ENCODE measurements at places on chromosomes 12 and 14.
A peak's percentile ranks its signal among the peaks of the same experiment; 100 is the strongest.

DNA sequence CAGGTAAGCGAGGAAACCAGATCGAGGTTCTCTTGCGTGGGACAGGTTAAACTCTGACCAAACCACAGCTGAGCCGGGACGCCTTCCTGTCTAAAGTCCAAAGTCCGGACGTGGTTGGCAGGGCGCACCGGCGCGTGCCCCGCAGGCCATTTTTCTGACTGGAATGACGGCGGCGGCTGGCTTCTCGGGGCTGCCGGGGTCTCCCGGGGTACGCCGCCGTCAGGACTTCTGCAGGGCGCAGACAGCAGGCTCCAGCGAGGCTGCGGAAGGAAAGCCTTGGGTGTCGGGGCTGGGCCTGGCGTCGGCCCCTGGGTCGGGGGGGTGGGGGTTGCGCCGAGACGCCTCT is 32.8 kb downstream of the MIA2 start:
- no peak for DNase-seq

GRCh38 chr12:1324099-1324498 is 270.3 kb downstream of the FBXL14 start:
- DNase-seq = no peak

DNA sequence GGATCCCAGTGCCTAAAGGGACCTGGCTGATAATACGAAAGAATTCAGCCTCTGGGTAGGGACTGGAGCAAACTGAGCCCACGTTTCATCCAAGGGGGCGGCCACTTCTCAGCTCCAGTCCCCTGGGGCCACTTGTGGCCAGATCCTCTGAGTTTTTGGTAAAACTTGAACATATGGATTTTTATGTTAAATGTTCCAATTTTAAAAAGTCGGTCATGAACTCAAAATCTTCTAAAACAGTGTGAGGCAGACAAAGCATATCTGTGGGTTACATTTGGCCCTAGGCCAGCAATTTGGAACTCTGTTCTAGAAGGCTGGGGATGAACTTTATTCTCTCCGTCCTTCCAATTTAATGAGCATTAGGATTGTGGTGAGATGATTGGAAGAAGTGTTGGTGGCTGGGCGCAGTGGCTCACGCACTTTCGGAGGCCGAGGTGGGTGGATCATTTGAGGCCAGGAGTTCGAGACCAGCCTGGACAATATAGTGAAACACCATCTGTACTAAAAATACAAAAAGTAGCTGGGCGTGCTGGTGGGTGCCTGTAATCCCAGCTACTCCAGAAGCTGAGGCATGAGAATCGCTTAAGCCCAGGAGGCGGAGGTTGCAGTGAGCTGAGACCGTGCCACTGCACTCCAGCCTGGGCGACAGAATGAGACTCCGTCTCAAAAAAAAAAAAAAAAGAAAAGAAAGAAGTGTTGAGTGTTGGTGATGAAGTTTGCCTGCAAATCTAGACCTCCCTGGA is 3.0 kb upstream of the PPP1CC start:
- no peak for DNase-seq

DNA sequence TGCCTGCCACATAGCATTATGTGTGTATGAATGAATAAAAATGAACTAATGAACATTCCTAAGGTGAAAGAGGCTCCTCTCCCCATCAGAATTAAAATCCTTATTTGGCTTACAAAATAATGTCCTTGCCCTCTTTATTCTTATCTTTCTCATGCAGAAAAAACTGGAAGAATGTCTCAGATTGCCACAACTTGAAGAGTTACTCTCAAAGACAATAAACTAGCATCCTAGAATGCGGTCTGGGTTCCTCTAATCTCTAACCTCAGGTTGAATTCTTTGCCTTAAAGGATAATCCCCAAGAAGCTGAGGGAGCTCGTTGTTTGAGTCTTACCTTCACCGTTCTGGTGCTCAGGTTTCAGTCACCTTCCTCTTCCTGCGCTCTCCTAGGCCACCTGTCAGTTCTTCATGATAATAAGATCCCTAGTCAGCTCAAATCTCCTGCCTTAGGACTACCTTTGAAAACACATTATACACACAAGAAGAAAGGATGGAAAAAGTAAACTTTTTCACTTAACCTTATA is 147.1 kb downstream of the PHLDA1 start:
- DNase-seq = no peak

DNA sequence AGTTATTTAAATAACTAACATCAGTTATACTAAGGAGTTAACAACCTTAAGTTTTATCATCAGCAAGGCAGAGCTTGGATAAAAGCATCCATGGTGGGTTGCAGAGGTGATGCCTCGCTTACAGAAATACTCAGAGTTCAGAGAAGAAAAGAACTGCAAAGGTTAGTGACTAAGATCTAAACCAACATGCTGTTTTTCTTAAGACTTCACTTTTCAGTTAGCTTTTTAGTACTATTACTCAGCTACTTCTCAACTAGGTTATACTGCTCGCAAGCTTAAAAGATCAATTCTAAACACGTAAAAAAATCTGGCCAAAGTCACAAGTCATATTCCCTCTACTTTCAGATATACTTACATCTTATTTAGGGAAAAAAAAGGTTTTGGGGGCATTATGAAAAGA is 2.8 kb downstream of the PPP1CC start:
- no peak for DNase-seq

DNA sequence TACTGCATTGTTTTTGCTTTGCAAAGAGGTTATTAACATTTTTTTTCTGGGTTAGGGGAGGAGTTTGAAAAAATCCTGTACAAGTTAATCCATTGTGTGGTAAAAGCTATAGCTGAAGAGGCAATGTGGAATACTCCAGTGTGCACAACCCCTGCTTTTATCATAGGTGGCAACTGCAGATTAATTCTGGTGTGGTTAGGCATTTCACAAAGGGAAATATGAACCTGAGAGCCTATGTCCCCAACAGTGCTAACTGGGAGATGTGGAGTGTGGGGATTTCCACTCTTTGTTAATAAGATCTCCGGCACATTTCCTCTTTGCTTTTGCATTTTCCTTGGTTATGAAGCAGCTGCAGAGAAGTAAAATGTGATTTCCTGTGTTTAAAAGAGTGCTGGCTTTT is 33.6 kb downstream of the PRORP start:
- no peak for DNase-seq

- no peak for DNase-seq
These were observed 74.7 kb downstream of the TRIM9 start for GRCh38 chr14:51020024-51020710.

DNA sequence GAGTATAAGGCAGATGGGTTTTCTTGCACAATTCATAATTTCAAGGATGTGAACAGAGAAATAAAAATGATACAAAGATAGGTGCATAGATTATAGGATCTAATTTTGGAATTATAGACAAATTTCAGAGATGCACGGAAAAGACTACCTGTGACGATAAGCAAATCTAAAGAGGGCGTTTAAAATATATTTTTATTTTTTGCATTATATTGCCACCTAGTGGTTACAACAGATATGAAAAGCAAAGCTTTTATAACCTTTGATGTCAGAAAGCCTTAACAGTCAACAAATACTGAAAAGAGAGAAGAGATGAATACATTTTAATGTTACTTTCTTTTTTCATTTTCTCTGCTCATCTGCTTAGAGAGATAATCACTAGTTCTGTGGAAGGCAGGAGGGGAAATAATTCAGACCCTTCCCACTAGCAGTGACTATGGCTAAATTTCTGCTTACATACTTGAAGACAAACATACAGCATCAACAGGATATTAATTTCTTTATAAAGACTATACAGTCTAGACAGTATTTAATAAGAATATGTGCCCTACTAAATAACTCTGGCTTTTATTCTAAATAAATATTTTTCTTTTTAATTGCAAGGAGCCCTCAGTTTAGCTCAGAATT is 46.3 kb downstream of the NTS start:
- DNase-seq = peak; percentile 64

DNA sequence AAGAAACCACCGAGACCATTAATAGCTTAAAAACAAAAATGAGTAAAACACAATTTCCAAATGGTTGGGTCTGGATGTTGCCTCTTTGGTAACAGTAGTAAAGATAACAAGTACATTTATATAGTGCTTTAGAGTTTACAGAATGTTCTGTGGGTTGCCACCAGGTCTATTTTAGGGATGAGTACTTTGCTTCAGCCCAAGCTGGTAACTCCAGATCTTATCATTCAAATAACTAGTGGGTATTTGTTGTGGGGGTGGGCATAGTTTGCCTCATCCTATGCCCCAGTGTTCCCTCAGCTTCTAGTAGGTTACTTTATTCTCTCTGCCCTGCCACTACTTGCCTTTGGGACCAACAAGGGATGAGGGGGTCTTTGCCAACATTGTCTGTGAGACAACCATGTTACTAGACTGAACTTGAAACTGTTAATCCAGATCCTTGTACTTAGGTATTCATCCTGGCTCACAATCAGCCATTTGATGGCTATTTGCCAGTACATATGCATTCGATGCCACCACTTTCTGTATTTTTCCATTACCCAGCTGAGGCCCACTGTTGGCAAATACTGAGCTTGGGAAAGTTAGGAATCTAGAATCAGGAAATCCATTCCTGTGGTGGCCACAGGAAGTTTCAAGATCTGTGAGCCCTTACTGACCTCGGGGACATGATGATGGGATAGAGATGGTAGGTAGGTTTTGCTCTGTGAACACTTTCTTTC is 17.6 kb upstream of the AKAP6 start:
- no peak for DNase-seq

Measured in KBM-7 (cell line).